ENCODE measurements at places on chromosomes 16 and 17.

GRCh38 chr17:75665981-75666380, 973 bp downstream of the RECQL5 start:
- no peak for DNase-seq

- DNase-seq, result no peak
Observed at GRCh38 chr16:73365016-73365551, 317.2 kb upstream of the ZFHX3 start.

GRCh38 chr17:34475296-34475695, 104.1 kb upstream of the TMEM132E start:
- DNase-seq, result no peak

DNA sequence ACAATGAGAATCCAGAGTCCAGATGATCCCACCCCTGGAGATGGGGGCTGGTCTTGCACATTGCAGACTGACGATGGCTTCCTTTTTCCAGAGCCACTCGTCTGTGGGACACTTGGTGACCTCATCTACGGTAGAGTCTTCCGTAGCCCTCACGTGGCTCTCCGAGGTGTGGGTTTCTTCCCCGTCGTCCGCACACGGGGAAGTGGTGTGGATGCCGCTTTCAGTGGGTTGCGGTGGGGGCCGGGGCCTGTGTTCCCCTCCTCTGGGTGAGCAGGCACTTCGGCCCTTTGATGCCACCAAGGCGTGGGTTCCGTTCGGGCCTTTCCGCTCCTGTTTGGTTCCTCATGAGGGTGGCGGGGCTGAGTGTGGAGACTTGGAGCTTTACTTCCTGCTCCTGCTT, 21.4 kb downstream of the BAIAP2 start:
- DNase-seq, result no peak

GRCh38 chr17:39617446-39618245, 9.1 kb upstream of the PPP1R1B start:
- DNase-seq, result peak; percentile 69

DNA sequence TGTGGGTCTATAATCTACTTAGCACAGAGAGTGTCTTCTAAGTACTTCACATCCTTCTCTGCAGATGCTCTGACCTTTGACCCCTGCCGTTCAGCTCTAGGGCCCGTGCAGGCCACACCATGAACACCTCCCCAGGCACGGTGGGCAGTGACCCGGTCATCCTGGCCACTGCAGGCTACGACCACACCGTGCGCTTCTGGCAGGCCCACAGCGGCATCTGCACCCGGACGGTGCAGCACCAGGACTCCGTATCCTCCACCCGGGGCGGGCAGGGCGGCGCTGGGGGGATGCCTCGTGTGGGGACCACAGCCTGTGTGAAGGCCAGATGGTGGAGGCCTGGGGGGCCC, 686 bp downstream of the MLST8 start:
- peak; percentile 69 for DNase-seq
